ENCODE measurements at places on chromosomes 1 and 21.
A peak's percentile ranks its signal among the peaks of the same experiment; 100 is the strongest.

DNA sequence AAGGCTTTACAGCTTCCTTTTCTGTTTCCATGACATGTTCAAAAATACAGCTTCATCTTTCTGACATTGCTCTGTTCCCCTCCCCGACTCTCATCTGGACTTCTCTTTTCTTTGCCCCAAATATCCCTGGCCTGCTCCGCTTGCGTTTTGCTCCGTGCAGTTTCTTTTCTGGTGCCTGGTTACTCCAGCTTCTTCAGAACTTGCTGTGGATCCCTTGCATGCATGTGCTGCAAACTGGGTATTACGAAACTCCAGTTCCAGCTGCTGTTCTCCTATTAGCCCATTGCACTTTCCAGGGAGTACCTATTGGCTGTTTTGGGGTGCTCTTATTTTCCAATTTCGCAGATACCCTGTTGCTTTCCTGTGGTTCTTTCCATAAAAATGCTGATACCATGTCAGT, 9.9 kb upstream of the NDC1 start:
- peak; percentile 33 for DNase-seq

- no peak for DNase-seq
Measured at GRCh38 chr1:94679332-94680038, 137.9 kb upstream of the F3 start.

DNA sequence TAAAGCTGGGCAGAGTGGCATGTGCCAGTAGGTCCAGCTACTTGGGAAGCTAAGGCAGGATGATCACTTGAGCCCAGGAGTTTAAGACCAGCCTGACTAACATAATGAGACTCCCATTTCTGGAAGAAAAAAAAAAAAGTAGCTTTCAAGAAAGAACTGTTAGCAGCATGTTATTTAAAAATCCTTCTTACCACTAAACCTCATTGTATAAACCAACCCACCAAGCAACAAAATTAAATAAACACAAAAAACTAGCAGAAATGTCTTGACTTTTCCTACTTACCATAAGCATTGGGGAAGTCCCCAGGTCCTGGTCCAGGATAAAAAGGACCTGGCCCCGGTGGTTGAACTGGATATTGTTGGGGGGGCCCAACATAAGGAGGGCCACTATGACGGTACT, 192.9 kb upstream of the HP1BP3 start:
- no peak for DNase-seq

DNA sequence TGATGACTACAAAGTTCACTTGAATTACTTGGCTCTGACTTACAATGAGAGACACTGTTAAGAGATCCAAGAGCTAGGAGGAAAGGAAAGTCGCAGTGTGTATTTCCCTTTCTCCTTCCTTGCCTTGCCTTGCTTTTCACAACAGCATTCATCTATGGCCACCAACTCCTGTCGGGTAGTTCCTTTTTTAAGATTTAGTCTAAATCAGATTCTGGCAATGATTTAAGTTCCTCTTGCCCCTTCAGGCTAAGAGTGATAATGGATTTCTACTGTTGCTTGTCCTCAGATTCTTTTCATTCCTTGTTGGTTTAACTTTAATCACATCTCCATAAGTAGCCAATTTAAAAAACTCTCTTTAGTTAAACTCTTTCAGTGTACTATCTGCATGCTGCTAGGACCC, 91.9 kb downstream of the GTF2B start:
- peak; percentile 47 for DNase-seq

- DNase-seq = no peak
Measured at GRCh38 chr21:14878971-14879370, 185.8 kb downstream of the NRIP1 start.

- no peak for DNase-seq
Measured at GRCh38 chr1:85448358-85448757, 16.6 kb downstream of the DDAH1 start.
